ENCODE measurements at places on chromosomes 1 and 21. TPM values are rescaled to one million over a fixed set of nuclear protein-coding genes. Genes with fewer than 3 reads are reported as not detected.

CGN gene
- polyA plus RNA-seq = 0.22 TPM

HTR6 gene
- polyA plus RNA-seq = not detected

SERPINC1 gene
- polyA plus RNA-seq = 0.12 TPM

PLA2G2C gene
- polyA plus RNA-seq = 0.03 TPM

RHD gene
- polyA plus RNA-seq = not detected

SMIM1 gene
- polyA plus RNA-seq = 2.2 TPM

RPS8 gene
- polyA plus RNA-seq = 4,047 TPM

CFHR3 gene
- polyA plus RNA-seq = not detected

MSH4 gene
- polyA plus RNA-seq = 0.20 TPM

LCE1C gene
- polyA plus RNA-seq = not detected

GBP6 gene
- not detected for polyA plus RNA-seq

ATP8B2 gene
- polyA plus RNA-seq = 50.2 TPM

RHBG gene
- polyA plus RNA-seq = not detected

TFF1 gene
- polyA plus RNA-seq = not detected

TEDDM1 gene
- not detected for polyA plus RNA-seq

TTC22 gene
- polyA plus RNA-seq = 7.8 TPM

PTPN7 gene
- 53.0 TPM for polyA plus RNA-seq

APOBEC4 gene
- not detected for polyA plus RNA-seq

F5 gene
- 0.01 TPM for polyA plus RNA-seq

SLC35F3 gene
- polyA plus RNA-seq = not detected

FCRLB gene
- polyA plus RNA-seq = 1.8 TPM

PDE4B gene
- 63.7 TPM for polyA plus RNA-seq

NCAM2 gene
- polyA plus RNA-seq = 0.10 TPM

CHI3L1 gene
- not detected for polyA plus RNA-seq

SLC44A3 gene
- polyA plus RNA-seq = not detected

GNAT2 gene
- not detected for polyA plus RNA-seq

PDE9A gene
- polyA plus RNA-seq = 0.34 TPM

PGBD5 gene
- polyA plus RNA-seq = 0.07 TPM

SASS6 gene
- 1.5 TPM for polyA plus RNA-seq
